ENCODE measurements at places on chromosomes 13 and 19.
A peak's percentile ranks its signal among the peaks of the same experiment; 100 is the strongest.

- no peak for DNase-seq
These were observed 161.6 kb downstream of the FLT1 start for GRCh38 chr13:28333204-28333881.

DNA sequence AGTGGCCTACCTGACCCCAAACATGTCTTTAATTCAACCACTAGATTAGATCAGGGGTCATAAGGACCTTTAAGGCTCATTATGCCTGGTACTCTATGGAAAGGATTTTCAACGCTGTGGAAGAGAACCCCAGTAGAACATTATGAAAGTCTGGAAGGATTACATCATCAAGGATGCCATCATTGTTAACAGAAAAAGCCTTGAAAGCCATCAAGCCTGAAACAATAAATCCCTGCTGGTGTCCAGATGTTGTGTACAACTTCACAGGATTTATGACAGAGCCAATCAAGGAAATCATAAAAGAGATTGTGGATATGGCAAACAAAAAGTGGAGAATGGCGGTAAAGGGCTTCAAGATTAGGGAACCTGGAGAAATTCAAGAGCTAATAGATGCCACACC is 59.7 kb downstream of the NAA16 start:
- DNase-seq, result no peak

DNA sequence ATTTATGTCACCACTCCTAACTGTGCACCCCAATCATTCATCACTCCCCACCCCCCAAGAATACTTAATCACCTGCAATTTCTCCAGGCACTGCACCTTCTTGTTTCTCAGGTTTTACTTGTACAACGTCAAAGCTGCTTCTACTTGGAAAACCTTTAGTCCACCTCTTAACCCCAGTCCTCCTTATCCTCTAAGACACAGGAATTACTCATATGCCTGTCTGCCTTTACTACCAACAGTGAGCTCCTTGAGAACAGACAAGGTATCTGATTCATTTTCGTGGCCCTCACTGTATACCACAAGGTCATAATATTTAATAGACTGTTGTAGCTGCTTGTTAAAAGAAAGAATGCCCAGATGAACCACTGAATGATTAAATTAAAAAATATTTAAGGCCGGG is 21.0 kb upstream of the NDFIP2 start:
- DNase-seq, result no peak

DNA sequence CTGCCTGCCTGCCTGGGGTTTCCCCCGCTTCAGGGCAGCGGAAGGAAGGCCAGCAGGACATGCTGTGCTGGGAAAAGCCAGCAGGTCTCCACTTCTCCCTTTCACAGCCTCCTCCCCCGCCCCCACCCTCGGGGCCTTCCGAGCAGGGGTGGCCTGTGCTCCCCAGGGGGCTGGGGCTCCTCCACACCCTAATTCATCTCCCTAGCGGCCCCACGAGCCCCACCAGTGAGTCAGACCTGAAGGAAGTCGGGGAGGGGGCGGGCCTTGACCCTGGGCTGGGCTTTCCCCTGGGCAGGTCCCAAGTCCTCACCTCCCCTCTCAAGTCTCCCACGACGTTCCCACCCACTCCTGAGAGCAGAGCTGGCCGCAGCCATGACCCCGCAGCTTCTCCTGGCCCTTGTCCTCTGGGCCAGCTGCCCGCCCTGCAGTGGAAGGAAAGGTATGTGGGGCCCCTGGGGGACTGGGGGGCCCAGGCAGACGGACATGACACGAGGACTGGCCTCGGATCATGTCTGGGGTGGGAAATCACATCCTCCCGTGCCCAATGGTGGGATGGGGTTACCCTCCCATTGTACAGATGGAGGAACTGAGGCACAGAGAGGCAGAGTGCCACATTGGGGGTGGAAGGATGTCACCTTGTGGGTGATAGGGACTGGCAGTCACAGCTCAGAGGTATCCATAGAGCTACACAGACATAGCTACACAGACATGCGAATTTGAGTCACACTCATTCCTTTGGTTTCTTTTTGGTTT is at the start of gene EBI3:
TSS of gene EBI3 (plus strand) at position 345 of the 753 bp plus-strand sequence. CDS start at position 373, 28 bp downstream.
- DNase-seq, result peak; percentile 53

- no peak for DNase-seq
These were observed 19.8 kb upstream of the ACP7 start for GRCh38 chr19:39064405-39064804.

- DNase-seq, result no peak
These were observed 22.9 kb downstream of the NAXD start for GRCh38 chr13:110638257-110638656.

DNA sequence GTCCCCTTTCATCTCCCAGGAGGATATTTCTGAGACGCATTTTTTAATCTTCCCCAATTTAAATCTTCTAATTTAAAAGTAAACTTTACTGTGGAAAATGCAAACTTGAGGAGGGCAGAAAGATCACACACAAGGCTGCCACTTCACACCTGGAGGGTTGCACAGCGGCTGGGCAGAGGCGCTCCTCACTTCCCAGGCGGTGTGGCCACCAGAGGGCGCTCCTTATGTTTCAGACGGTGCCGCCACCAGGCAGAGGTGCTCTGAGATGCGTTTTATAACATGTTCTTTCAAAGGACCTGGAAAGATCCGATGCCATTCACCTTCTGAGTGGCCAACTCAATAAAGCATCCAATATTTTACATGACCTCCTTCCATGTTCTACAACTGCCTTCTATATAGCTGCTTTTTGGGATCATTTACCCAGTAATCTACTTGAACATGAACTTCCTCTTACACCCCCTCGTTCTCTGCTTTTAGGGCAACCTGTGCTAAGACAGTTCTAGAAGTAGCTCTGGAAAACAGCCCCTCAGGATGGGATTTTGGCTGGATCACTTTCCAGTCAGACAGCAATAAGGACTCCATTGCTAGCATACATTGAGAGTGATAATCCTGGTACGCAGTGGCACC is 14.8 kb upstream of the MTUS2 start:
- DNase-seq, result no peak

GRCh38 chr19:37467608-37468090 is 405 bp upstream of the ZNF569 start:
- no peak for DNase-seq

GRCh38 chr13:43145534-43146196 is 122.3 kb downstream of the DNAJC15 start:
- no peak for DNase-seq
